ENCODE measurements at places on chromosomes 2 and 18.

GRCh38 chr2:241863536-241863954 is 4.9 kb upstream of the PDCD1 start:
- DNase-seq = no peak

DNA sequence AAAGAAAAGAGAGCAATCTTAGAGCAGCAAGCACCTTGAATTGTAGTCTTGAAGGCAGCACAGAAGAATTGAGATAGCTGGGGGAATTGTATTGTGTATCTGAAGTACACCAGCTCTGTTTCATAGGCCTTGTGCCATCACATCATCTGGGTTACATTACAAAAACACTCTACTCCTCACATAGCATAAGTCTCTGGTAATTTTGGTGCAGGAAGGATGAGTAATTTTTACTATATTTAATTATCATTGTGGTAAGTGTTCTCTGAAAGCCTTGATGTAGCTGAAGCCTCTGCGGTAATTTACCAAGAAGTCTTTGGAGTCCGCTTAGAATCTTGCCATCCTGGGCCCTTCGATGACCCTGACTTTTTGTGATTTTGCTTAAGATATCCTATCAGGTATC is 291.1 kb downstream of the ARHGAP15 start:
- DNase-seq = no peak

DNA sequence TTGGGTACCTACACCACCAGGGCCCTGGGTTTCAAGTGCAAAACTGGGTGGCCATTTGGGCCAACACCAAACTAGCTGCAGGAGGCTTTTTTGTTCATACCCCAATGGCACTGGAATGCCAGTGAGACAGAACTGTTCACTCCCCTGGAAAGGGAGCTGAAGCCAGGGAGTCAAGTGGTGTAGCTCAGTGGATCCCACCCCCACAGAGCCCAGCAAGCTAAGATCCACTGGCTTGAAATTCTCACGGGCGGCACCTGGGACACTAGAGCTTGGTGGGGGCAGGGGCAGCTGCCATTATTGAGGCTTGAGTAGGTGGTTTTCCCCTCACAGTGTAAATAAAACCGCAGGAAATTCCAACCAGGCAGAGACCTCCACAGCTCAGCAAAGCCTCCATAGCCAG is 46.0 kb upstream of the FAM110C start:
- no peak for DNase-seq

- no peak for DNase-seq
Measured at GRCh38 chr2:121019071-121019470, 265.9 kb downstream of the TFCP2L1 start.

GRCh38 chr2:96763511-96764252 is 3.0 kb downstream of the CNNM4 start:
- DNase-seq = no peak

DNA sequence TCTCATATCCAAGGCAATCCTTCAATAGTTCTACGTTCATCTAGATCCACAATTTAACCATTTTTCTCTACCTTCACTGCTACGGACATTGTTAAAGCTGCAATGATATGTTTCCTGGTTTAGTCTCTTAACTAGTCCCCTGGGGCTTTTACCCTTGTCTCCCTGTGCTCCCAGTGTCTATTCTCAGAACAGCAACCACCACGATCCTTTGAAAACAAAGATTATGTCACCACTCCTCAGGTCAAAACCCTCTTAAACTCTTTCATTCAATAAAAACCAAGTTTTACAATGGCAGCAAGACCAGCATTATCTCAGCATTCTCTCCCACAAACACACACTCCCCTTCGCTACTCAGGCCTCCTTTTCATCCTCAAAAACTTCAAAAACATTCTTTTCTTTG is 298.2 kb upstream of the CHST9 start:
- no peak for DNase-seq

- DNase-seq = peak; percentile 60
Measured at GRCh38 chr2:231297108-231297908, 98.2 kb upstream of the B3GNT7 start.

DNA sequence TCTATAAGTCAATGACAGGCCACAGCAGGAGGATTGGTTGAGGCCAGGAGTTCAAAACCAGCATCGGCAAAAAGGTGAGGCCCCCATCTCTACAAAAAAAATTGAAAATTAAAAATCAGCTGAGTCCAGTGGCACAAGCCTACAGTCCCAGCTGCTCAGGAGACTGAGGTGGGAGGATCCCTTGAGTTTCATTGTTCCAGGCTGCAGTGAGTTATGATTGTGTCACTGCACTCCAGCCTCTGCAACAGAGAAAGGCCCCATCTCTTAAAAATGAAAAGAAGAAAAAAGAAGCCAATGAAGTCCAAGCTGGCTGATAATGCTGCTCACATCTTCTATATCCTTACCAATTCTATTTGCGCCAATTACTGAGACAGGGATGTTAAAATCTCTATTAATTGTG is 39.1 kb downstream of the MRPS5 start:
- DNase-seq = no peak

DNA sequence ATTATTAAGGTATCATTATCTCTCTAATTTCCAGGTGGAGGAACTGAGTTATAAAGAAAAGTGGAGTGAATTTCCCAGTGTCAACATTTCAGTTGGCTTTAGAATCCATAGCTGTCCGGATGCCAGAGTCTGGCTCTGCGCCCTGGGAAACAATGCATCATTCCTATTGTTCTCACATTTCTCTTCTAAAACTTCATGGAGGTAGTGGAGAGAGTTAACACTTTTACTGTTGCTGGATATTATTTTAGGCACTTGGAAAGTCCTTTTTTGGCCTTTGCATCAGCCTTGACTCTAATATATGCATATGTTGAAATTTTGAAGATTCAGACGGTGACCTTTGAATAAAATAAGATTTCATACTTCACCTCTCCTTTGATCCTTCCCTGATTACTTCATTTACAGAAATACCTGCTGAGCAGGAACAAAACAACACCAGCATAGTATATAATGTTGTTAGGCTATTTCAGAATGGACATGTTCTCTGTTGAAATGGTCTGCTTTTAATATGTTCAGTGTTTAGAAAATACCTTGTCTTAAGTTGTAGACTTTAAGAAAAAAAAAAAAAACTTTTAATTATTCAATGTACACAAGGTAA is 148.8 kb downstream of the EPHA4 start:
- no peak for DNase-seq

- no peak for DNase-seq
Measured at GRCh38 chr18:12279781-12280531, 25.8 kb downstream of the CIDEA start.

- no peak for DNase-seq
Measured at GRCh38 chr18:42860011-42860410, 255.5 kb downstream of the RIT2 start.

DNA sequence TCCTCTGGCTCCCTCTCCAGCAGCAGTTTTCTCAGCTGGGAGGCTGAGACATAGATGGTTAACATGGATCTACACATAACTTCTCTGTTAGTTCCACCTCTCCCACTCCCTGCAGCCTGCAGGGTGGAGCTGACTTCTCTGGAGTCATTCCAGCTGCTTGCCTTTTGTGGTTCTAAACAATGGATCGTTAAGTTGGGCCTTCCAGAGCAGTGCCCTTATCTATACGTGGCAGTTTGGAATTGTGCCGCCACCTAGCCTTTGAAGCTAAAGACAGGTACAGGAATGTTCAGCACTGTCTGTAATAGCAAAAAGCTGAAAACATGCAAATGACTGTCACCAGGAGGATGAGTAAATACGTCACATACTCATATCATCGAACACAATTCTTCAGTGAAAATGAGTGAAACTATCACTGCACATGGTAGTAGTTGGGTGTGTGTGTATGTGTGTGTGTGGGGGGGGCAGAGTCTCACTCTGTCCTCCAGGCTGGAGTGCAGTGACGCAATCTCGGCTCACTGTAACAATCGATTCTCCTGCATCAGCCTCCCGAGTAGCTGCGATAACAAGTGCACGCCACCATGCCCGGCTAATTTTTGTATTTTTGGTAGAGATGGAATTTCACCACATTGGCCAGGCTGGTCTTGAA is 50.3 kb downstream of the SH2D6 start:
- DNase-seq = no peak

GRCh38 chr2:120494446-120494845 is 148.5 kb downstream of the INHBB start:
- no peak for DNase-seq

DNA sequence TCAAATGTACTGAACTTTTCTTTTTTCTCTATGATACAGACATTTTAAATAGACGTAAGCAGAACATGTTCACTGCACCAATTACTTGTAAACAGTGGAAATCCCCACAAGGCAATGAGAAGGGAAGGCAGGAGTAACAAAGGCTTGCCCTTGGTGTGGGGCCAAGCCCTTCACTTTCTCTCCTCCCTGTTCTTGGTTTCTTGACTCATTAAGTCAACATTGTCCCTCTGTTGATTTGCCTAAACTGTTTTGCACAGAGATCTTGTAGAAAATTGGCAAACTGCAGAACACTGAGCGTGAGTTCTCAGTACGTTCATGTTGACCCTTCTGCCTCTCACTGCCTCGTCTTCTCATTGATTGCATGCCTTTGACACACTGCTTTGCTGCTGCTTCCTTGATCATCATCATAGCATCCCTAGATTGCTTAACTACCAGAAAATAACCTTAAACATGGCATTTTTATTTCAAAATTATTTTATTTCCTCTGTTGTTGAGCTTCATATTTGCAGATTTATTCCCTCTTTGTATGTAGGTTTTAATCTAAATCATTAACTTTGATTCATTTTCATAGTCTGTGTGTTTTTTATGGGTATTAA is 257.7 kb downstream of the PTGR3 start:
- no peak for DNase-seq

GRCh38 chr18:63058521-63058920 is 261.0 kb downstream of the BCL2 start:
- no peak for DNase-seq

DNA sequence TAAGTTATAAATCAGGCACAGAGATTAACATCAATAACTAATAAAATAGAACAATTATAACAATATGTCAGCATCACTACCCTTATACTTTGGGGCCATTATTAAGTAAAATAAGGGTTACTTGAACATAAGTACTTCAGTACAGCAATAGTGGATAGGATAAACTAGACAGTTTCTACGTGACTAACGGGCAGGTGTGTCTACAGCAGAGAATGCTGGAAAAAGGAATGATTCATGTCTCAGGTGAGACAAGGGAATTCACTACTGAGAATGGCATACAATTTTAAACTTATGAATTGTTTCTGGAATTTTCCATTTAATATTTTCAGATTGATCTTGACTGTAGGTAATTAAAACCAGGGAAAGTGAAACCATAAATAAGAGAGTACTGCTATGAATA is 5.5 kb downstream of the WDR75 start:
- DNase-seq = no peak

GRCh38 chr18:44771572-44771955 is 90.9 kb downstream of the SETBP1 start:
- no peak for DNase-seq

GRCh38 chr2:138522556-138522955 is 21.0 kb downstream of the SPOPL start:
- no peak for DNase-seq

GRCh38 chr2:174630107-174630506 is 32.5 kb upstream of the WIPF1 start:
- no peak for DNase-seq

DNA sequence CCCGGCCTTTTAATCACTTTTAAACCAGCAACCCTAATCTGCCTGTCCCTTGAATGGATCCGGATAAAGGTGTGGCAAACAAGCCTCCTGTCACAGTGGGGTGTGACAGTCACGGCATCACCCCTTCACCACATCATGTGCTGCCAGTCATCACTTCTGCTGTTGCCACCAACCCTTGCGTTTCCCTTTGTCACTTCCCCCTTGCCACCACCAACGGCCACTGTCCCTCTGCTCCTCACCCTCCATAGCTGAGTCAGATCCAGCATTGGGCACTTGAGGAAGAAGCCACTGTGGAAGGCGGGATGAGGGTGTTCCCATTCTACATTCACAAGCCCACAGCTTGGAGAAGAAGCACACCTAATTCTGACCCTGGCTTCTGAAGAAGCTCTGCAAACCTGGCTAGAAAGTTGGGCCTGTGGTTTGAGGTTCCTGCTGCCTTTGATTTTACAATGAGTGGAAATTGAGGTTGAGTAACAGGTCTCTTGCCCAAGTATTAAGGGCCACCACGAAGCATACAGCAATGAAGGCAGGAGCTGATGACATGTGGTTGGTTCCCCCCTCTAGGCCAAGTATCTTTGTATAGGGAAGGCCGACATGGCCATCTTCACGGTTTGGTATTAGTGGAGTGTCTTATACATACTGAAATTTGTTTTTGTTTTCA is 22.9 kb upstream of the DARS1 start:
- no peak for DNase-seq

DNA sequence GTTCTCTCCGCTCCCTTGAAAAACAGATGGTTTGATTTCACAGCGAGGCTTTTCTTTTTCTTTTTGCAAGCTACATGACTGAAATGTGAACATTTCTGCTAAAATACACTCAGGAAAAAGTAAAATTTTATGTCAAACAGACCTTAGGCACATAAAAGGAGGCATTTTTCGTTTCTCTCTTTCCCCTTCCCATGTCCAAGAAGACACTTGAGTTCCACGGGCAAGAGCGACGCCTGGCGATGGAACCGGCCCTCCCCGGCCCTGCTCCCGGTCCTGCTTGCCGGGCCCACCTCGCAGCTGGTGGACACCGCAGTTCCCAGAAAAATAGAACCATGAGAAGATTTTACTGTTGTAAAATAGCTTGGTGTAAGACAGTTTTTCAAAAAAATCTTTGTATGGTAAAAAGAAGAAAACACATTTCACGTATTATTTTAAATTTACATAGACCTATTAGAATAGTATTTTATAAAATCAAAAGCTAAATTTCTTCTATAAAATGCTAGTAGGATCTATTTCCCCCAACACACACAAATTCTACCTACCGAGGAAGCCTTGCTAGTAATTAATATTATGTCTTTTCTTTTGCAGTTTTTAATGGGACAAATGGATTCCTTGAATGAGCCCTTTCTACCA is 2.3 kb upstream of the ALKAL2 start:
- DNase-seq = peak; percentile 83

DNA sequence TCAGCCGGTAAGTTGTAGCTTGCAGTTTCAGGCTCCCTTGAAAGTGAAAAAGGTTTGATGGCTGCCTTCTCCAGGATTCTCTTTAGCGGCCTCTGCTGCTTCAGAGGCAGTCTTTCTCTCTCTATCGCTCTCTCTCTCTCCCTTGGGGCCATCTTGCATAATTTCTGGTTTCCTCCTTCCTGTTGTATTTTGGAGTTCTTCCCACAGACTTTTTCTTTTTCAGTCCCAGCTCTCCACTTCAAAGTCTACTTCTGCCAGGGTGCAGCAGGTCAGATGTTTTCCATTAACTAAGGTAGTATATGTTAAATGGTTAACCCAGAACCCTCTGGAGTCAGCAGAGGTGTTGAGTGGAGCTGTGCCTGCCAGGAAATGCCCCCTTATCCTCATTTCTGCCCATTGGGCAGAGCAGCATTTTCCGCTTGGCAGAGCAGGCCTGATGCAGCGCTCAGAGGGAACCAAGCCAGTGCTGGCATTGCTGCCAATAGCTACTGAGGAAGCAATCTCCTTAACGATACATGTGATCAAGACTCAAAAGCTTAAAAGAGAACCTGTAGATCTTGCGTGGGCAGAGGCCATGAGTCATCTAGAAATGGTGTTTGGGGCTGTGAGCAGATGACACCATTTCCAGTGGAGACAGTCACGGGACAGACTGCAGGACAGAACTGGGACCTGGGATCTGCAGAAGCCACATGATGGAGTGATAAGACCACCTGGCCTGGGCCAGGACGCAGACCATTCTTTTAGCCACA is 20.8 kb downstream of the DBI start:
- DNase-seq = peak; percentile 57

- no peak for DNase-seq
Measured at GRCh38 chr18:52222211-52222610, 117.8 kb upstream of the DCC start.
